SJSA1 (cell line): ENCODE measurements at places on chromosomes 16 and 17. TPM values are rescaled to one million over a fixed set of nuclear protein-coding genes. Genes with fewer than 3 reads are reported as not detected.

The LRRC75A gene
- total RNA-seq, result 0.39 TPM in 1 of 2 replicates, not detected in the other

The ZG16B gene
- 0.11 and 0.53 TPM in 2 replicates for total RNA-seq

The TMC5 gene
- not detected in 2 replicates for total RNA-seq

The CLDN9 gene
- total RNA-seq, result not detected in 2 replicates

The SLFN14 gene
- total RNA-seq, result not detected in 2 replicates

The KRTAP4-1 gene
- not detected in 2 replicates for total RNA-seq

GRCh38 chr17:75041656-75042280 lies 5.0 kb downstream of the ATP5PD start:
- H3K36me3 ChIP-seq, result peaks cover 50% of the 10 kb centered on the region
- DNase-seq, result no peak
- no peak overlapping the region for H3K27ac ChIP-seq
- H3K27me3 ChIP-seq, result no peaks in the 10 kb centered on the region
- 0 out of 2 replicates have a peak, but pooled peaks cover 3% of the 10 kb centered on the region for H3K4me1 ChIP-seq
- no peak overlapping the region for H3K4me3 ChIP-seq

DNA sequence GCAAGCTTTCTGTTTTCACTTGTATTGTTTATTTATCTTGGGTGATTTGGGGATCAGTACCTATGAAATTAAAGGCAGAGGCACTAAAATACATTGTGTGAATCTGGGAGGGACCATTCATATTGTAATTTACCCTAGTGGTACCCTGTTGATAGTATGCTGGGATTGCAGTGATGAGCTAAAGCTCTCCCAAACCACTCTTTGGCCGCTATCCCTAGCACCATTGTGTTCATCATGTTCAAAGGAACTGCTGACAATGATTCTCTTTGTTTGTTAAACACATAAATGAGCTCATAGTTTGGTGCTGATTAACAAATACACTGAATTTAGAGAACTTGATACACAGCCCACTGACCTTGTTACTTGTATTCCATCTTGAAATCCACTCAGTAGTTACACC lies 1469.8 kb downstream of the CDH11 start:
- H3K27ac ChIP-seq, result no peak overlapping the region
- DNase-seq, result no peak
- H3K27me3 ChIP-seq, result no peaks in the 10 kb centered on the region
- no peaks in the 10 kb centered on the region for H3K4me1 ChIP-seq

DNA sequence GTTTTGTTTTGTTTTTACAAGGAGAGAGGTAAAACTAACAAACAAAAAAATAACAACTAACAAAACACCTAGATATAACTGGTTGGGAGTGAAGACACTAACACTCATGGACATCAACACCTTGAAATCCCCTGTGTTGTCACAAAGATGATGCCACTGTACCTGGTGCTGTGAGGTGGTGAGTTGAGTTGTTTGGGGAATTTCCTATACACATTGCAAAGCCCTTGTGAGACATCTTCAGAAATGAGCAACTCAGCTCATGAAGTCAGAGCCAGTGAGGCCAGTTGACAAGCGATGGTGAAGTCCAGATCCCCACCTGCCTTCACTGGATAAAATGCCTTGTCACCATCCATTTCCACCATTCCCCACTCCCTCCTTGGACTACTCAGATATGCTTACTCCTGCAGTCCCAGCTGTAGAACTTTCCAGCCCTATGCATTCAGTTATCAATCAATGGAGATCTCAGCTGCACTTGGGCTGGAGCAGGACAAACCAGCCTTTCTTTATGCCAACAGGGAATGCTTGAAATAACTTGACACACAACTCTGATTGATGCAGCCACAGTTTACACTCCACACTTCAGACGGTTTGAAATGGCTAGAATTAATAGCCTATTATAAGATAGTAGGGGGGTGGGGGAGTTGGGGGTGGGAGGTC lies 22.2 kb downstream of the ANKFN1 start:
- no peaks in the 10 kb centered on the region for H3K27me3 ChIP-seq
- H3K4me3 ChIP-seq, result no peak overlapping the region
- peak overlapping the region; percentile 1; the same call in 1 of the 2 replicates for H3K27ac ChIP-seq
- H3K36me3 ChIP-seq, result no peaks in the 10 kb centered on the region

GRCh38 chr16:50888486-50889261 lies 146.8 kb downstream of the CYLD start:
- no peak for DNase-seq
- H3K4me1 ChIP-seq, result no peaks in the 10 kb centered on the region
- H3K4me3 ChIP-seq, result no peak overlapping the region
- no peak overlapping the region for H3K27ac ChIP-seq
- H3K27me3 ChIP-seq, result no peaks in the 10 kb centered on the region

GRCh38 chr17:50165867-50166517 lies at the start of gene SGCA:
Gene SGCA (plus strand): TSS chr17:50166005. CDS start chr17:50166041, 36 bp downstream.
- no peaks in the 10 kb centered on the region for H3K27me3 ChIP-seq
- no peak for DNase-seq
- no peak within 1 kb of the TSS for H3K4me3 ChIP-seq
- peaks cover 21% of the 10 kb centered on the region for H3K4me1 ChIP-seq
- H3K27ac ChIP-seq, result no peak within 1 kb of the TSS

DNA sequence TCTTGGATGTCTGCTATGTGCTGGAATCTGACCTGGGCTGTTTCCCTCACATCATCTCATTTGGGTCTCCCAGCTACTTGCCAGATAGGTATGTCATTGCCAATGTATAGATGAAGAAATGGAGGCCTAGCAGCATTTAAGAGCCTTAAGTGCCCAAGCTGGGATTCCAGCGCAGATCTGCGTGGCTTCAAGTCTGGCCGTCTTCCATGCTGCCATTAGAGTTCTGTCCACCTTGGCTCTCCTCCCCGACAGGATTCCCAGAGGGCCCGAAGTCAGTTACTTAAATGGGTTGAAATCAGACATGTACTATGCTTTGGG lies 33.0 kb upstream of the CCR7 start:
- H3K4me3 ChIP-seq, result no peak overlapping the region
- no peaks in the 10 kb centered on the region for H3K36me3 ChIP-seq
- H3K27me3 ChIP-seq, result no peaks in the 10 kb centered on the region; the same call in 1 of the 2 replicates

DNA sequence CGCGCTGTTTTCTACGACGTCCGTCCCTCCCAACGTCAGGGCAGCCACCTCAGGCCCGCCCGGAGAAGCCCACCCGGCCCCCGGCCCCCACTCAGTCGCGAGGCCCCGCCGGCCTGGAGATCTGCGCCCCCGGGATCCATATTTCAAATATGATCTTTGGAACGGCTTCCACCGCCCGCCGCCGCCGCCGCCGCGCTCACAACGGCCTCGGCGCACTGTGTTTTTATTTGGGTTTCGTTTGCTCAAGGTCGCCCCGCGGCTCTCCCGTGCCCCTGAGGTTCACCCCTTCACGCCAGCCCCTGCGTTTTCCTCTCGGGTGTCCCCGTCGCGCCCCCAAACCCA lies 4.2 kb upstream of the CBX4 start:
- H3K27me3 ChIP-seq, result peaks cover 43% of the 10 kb centered on the region
- H3K4me3 ChIP-seq, result peak overlapping the region; percentile 41
- peaks cover 52% of the 10 kb centered on the region for H3K4me1 ChIP-seq
- H3K36me3 ChIP-seq, result peaks cover 6% of the 10 kb centered on the region
- DNase-seq, result no peak

- no peak overlapping the region for H3K4me3 ChIP-seq
- H3K36me3 ChIP-seq, result no peaks in the 10 kb centered on the region
- no peaks in the 10 kb centered on the region for H3K27me3 ChIP-seq
Observed at GRCh38 chr16:72635104-72635503, 412.8 kb downstream of the ZFHX3 start.

DNA sequence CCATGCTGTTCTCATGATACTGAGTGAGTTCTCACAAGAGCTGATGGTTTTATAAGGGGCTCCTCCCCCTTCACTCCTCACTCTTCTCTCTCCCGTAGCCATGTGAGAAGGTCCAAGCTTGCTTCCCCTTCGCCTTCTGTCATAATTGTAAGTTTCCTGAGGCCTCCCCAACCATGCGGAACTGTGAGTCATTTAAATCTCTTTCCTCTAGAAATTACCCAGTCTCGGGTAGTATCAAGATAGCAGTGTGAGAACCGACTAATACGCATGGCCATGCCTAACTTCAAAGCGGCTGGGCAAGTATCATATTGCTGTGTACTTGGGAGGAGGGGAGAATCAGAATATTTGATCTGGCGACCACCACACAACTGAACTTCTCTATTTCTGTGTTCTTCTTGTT lies 88.3 kb downstream of the PRKCB start:
- H3K27me3 ChIP-seq, result no peaks in the 10 kb centered on the region
- no peak overlapping the region for H3K27ac ChIP-seq
- H3K36me3 ChIP-seq, result no peaks in the 10 kb centered on the region

DNA sequence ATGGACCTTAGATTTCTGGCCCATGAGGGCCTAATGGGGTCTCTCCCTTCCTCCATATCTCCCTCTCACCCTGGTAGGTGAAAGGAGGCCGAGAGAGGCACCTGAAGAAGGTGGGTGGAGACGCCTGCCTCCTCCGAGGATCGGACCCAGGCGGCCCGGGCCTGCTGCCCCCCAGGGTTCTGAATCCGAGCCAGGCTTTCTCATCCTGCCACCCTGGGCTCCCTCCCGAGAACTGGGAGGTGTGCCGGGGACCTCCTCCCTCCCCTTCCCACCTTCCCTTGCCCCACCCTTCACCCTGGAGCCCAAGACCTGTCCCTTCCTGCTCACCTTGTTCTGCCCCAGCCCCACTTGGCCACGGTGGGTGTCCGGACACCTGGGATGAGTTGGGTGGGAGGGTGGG lies 5.0 kb downstream of the FBXL19 start:
- no peaks in the 10 kb centered on the region for H3K27me3 ChIP-seq
- H3K4me1 ChIP-seq, result no peaks in the 10 kb centered on the region
- H3K4me3 ChIP-seq, result no peak overlapping the region
- H3K36me3 ChIP-seq, result peaks cover 29% of the 10 kb centered on the region
- DNase-seq, result no peak
